Daoy (cell line): ENCODE measurements at places on chromosomes 11 and 22. TPM values are rescaled to one million over a fixed set of nuclear protein-coding genes. Genes with fewer than 3 reads are reported as not detected.
A peak's percentile ranks its signal among the peaks of the same experiment; 100 is the strongest.

DNA sequence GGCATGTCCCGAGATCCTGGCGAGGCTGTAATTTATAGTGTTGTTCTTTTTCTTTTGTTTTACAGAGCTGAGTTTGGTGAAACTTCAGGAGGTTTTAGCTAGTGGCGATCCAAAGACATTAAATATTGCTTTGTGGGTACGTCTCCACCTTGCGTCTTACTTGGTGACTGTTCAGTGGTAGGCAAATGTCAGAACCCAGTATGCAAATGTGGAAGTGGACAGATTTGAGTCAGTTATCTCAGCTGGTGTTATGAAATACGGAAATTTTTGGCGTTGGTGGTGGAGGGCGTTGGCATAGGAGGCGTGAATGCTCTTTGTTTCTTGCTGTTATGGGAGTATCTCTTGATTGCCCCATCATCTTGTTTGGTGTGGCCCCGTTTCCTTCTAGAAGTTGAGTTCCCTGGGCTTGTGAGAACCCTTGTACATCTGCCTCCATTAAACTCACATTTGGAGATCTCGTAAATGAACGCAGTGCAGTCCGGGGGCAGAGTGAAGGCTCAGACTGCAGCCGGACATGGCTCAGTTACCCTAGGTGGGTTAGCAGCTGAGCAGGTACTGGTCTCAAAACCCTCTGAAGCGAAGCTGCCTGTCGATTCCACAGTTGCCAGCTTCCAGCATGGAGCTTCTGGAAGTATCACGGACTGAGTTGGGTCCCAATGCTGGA, 39.9 kb downstream of the PTPRJ start:
- DNase-seq = no peak

DNA sequence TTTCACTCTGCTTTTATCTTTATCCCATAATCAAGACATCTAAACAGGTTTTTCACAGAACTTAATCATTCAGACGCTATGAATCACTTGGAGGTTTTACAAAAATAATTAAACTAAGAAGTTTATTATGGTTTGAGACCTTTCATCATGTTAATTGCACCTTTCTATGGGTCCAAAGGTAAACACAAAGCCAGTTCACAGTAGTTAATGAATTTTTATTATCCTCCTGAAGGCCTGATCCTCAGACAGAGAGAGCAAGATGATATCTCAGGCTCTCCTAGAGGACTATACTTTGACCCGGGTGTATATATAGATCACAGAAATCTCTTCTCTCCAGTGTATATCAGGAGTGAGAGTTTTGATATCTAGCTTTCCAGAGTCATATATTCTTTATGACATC, 1044.3 kb upstream of the RAG2 start:
- DNase-seq = no peak

DNA sequence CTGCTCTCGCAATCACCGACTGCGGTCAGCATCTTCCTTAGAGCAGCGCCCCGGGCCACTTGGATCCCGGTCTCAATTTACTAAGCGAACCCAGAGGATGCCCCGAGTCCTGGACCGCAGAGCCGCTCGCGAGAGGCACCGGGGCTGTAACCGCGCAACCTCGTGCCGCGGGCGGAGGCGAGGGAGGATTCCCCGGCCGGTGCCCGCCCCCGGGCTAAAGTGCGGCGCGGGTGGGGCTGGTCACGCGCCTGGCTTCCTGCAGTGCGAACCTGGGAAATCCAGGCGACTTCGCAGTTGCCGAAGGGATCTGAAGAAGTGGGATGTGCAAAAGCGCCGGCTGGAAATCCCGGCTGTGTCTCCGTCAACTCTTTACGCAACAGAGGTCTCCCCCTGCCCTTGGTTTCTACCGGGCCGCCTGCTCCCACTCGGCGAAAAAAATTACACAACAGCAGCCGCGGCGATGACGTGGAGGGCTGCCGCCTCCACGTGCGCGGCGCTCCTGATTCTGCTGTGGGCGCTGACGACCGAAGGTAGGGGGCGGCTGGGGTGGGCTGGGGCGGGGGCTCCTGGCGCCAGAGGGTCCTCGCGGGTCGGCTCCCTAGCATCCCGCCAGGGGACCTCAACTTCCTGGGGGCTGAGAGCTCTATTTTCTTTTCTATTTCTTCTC, at the start of gene NCR3LG1:
NCR3LG1 (plus strand) TSS at position 291 of the 667 bp plus-strand sequence; CDS start at position 461, 170 bp downstream.
- DNase-seq = no peak

DNA sequence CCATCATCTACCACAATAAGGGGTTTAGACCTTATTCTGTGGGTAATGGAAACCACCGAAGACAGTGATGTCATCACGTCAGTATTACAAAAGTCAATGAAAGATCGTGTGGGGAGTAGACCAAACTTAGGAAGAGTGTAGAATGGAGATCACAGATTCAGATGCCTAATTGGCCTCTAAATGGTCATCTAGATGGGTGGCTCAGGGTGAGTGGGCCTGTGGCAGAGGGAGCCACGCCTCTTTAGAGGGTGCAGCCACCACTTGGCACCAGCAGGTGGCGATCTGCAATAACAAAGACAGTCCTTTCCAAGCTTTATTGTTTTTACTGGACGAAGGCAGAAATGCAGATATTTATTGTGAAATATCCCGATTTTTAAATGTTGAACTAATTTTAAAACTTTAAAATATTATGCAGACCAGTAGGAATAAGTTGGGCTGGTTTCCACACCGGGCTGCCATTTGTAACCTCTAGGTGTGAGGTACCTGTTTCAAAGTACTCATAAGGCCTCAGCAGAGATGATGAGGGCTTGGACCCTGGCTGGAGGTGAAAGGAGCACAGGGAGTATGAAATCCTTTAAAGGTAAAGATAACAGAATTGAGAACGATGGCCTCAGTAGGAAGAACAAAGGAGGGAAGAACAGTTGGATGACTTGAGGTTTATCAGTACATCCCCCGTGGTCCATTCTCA, 222.0 kb downstream of the DBX1 start:
- peak; percentile 67 for DNase-seq

Gene OR51B4
- total RNA-seq = not detected in 2 replicates

DNA sequence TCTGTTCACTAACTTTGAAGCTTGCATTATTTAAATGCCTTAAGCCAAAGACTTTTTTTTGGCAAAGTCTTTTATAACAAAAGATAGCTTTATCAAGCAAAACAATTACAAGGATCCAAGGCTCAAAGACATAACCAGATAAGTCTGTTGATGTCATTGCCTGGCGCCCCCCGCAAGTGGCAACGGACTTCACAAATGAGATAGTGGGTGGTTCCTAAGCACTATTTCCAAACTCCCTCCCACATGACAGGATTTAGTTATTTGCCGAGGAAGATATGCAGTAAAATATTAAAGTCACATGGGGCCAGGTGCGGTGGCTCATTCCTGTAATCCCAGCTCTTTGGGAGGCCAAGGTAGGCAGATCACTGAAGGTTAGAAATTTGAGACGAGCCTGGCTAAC, 194.2 kb upstream of the DDI1 start:
- DNase-seq = no peak

DNA sequence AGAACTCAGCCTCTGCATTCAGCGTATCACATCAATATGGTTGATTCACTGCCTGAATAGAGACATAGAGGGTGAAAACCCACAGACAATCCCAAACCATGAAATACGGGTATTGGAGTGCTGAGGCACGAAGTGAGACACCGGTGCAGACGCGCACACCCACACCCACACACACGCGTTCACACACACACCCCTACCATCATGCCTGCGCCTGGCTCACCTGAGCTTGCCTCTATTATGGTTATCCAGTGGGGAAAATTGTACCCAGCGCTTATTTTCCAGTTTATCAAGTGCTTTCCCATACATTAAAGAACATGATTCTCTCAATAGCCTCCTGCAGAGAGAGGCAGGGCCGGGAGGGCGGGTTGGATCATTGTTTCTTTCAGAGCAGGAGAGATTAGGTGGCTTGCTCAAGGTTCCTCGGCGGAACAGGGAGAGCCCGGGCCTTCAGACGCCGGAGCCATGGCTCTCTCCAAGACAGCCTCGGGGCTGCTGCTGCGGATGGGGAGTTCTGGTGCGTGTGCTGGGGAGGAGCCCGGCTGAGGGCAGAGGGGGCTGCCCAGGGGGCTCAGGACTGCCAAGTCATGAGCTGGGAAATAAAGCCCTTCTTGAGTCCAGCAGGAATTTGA, 78.9 kb upstream of the THY1 start:
- no peak for DNase-seq
